NCI-H748 treated with DMSO at 0.1 percent for 48 hours (cell line): ENCODE measurements at places on chromosomes 5 and 9.
A peak's percentile ranks its signal among the peaks of the same experiment; 100 is the strongest.

DNA sequence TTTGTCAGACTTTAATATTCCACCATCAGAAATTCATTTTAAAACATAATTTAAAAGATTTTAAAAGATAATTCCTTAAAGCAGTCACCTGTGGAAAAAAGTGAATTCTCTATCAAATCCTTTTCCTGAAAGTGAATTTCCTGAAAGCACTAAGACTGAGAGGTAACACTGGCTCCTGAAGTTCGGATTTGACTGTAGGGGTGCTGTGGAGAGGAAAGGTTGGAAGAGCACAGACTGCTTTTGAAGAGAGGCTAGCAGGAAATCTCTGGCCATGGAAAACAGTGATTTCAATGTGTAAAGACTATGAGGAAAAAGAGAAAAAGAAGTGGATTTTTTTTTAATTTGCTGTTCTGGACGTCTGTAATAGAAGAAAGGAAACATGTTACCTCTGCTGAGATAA, 35.7 kb upstream of the TMEM161B start:
- no peak for DNase-seq

DNA sequence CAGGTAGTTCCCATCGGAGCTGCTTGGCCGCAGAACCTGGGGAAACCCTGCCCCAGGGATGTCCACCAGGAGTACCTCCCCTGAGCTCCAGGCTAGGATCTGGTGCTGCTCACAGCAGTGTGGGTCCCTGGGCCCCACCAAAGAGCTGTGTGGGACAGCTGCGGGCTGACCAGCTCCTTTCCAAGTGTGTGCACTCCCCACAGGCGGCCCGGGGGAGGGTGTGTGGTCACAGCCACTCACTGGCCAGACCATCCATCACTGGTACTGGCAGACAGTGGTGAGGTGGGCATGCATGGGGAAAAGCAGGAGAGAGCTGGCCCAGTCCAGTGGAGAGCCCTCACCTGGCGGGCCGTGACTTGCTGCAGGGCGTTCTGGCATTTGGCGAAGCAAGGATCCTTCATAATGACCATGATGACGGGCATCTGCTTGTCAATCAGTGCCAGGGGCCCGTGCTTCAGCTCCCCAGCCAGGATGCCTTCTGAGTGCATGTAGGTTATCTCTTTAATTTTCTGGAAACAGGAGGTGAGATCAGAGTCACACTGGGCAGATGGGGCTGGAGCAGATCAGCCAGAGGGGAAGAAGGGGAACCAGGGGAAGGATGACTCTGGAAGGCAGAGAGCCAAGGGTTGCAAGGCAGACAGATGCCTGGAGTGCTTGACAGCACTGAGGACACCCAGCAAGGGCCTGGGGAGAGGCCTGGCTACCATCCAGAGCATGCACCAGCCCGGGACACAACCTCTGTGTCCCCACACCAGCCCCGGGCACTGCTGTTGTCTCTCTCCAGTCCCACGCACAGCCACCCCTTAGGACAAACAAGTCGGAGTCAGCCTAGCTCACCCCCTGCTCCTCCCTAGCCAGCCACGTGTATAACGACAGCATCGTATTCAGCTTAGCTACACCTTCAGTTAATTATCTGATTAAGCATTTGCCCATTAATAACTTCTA, 12.8 kb upstream of the MAPK9 start:
- DNase-seq = no peak

- no peak for DNase-seq
These were observed 22.6 kb downstream of the SLC6A18 start for GRCh38 chr5:1247811-1248210.

DNA sequence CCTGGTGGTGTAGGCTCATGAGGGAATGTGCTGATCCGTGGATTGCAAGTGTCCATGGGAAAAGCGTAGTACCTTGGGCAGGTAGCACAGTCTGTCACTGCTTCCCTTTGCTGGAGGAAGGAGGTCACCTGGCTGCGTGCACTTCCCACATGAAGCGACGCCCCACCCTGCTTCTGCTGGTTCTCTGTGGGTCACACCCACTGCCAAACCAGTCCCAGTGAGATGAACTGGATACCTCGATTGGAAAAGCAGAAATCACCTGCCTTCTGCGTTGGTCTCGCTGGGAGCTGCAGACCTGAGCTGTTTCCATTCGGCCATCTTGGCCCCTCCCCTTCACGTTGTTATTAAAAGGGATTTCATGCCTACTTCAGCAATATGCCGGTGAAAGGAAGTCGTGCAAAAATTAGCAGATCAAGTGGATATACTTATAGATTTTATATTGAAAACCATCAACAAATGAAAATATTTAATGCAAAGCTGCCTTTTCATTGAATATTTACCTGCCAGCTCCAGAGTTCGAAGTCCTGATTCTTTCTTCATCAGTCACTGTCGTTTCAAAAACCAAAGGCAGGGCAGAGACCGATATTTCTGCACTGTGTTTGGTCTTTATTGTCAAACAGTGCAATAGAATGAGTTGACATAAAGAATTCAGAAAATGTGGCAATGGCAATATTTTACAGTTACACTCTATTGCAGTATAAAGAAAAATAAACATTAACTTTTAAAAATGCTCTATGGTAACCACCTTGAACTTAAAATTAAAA, 123.2 kb downstream of the JAKMIP2 start:
- no peak for DNase-seq

- no peak for DNase-seq
These were observed 158.7 kb downstream of the GNAQ start for GRCh38 chr9:77872863-77873262.

DNA sequence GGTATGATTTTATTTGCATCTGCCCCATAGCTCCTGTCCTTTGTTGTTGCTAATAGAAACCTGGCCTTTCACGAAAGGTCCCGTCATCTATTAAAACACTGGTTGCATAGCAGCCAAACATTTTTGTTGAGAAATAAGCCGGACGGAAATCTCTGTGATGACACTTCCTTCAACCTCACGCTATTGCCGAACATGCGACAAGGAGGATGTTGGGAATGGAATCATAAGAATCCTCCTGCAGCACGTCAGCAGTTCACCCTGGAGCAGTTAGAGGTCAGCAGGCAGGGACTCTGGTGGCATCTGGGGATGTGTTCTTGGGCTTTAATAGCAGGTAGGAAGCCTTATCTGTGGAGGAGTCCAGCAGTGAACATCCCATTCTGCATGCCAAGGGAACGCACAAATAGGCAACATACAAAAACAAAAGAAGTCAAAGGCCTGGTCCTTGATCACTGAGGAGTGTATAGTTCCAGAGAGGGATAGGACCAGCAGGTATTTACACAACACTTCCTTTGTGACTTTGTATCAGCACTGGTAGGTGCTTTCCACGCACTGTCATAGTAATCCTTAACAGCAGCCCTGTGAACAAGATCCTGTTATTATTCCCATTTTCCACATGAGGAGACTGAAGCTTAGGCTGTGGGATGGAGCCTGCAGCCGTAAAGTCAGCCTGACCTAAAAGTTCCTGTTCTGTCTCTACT, 33.4 kb downstream of the ARHGAP26 start:
- no peak for DNase-seq

DNA sequence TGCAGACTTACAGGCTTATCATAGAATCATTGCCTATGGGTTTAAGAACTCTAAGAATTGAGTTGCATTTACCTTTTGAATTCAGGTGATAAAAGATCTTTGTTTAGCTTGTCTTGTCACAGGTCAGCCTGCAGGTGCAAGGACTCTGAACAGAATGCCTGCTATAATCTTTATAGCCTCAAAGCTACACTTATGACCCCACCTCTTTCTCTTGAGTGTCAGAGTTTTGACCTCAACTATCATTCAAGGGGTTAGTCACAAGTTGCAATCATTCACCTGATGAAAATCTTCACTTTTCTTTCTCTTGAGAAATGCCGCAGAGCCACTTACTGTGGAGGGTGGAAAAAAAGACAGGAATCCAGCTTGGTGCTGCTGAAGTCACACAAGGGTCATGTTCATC, 49.5 kb downstream of the ERCC6L2 start:
- DNase-seq = no peak

- DNase-seq = peak; percentile 24
These were observed 425 bp downstream of the PTPA start for GRCh38 chr9:129111528-129112151.

DNA sequence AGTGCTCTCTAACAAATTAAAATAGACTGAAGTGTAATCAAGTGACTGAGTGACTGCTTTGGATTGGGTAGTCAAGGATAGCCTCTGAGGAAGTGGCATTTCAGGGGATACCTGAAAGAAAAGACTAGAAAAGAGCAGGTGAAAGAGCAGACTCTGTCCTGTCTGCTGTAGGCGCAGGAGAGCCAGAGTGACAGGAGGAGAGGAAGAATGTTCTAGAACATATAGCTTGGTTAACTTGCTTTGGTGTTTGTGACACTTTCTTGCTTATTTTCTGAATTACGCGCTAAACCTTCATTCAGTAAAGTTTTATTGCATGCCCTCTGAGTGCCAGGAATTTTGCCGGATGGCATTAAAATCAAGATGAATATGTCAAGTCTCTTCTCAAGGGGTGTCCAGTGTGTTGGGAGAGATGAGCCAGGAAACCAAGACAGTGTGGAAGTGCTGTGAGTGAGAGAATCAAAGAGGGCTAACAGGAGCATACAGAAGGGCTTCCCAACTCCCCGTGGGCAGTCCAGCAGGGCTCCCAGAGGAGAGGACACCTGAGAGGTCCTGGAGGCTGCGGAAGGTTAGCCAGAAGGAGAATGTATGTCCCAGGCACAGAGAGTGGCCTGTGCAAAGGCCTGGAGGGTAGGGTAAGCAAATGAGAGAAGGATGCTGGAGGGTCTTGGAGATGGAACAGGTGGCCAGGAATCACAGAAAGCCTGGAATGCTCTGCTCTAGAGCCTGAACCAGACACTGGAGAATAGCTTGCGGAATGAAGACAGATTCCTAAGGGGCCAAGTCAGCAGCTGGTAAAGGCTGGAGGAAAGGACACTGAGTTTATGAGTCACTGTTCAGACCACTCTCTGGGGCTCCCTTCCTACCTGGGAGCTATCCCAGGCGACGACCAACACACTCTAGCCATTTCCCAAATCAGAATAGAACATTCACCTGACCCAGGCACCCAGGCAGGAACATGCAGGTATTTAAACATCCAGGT, 59.3 kb downstream of the SLC22A5 start:
- no peak for DNase-seq

DNA sequence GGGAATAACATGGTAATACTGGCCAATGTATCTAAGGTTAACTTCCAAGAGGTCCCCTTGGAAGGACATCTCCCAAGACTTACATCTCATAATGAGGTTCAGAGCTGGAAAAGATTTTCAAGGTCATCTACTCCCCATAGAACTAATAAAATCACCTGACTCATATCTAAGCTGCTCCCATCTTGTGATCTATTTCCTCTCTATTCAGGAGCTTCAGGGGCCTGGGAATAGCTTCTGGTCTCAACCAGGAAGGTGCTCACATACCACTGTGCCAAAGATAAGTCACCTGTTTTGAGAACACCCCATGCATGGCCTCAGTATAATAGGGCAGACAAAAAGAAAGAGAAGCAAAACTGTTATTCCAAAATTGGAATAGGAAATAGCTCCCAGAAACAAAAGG, 74.2 kb downstream of the OXCT1 start:
- DNase-seq = no peak

GRCh38 chr5:2223303-2223702, 340.6 kb upstream of the IRX4 start:
- DNase-seq = no peak

- DNase-seq = no peak
These were observed 9.8 kb upstream of the GLE1 start for GRCh38 chr9:128494746-128495129.

- no peak for DNase-seq
These were observed 18.5 kb upstream of the FKTN start for GRCh38 chr9:105539452-105539851.

DNA sequence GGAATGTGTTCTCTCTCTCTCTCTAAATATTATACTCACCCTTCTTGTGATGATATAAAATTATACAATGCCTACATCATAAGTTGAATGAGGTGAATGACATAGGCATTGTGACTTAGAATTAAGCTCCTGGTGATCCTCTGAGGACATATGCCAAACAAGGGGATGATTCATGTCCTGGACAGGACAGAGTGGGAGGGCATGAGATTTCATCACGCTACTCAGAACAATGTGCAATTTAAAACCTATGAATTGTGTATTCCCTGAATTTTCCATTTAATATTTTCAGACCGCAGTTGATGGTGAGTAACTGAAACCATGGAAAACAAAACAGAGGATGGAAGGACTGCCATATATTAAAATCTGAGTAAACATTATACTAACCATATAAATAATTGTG, 782.2 kb upstream of the NUDT12 start:
- no peak for DNase-seq

DNA sequence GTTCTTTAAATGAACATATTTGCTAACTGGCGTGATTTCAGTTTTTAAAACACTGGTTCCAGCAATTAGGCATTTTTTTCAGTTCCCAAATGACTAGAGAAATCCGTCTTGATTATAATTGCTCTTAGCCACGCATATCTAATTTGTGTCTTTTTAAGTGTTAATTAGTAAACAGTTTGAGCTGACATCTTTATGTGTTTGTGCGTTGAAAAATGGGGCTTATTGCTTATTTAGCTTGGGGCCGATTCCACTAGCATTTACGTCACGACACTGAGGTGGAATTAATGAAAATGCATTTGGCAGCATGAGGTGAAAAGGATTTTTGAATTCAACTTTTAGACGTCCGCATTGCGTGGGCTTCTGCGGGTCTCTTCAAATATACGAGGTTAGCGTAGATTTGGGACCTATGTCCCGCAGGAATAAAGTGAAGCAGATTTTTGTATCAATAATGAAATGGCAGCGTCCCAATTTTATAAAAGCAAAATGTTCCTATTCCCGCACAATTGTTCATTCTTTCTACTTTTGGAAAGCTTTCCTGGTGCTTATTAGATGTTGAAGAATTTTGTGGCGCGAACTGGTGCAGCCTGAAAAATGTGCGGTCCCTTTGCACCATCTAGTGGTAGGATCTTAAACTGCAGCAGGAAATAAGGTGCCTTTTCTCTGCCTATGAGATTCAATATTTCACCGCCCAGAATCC, 122.7 kb upstream of the LMX1B start:
- DNase-seq = peak; percentile 52

- no peak for DNase-seq
These were observed 51.9 kb upstream of the SHB start for GRCh38 chr9:38120961-38121360.

- no peak for DNase-seq
These were observed 20.4 kb upstream of the COL27A1 start for GRCh38 chr9:114134827-114135396.

DNA sequence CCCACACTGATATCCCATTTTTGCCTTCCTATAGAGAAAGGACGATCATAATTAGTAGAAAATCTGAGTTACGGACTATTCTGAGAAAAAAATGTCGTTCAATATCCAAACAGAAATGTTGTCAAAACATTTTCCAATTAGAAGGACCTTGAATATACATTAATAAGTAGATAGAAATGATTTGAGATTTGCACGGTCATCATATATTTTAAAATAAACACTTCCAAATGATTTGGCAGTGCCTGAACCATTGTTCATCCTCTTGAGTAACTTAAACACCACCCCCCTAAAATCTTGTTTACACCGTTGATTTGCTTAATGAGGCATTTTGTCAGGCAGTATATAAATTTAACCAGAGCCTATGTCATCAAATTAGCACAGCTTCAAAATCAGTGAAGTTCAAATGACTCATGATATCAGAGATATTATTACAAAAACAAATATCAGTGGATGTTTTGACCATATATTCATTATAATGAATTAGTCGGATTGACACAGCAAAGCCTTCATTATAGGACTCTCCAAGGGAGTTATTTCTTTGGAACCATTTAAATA, 105.0 kb downstream of the ACTL7B start:
- no peak for DNase-seq
